NCI-H1436 treated with DMSO at 0.1 percent for 48 hours (cell line): ENCODE measurements at places on chromosomes 7 and 10.

DNA sequence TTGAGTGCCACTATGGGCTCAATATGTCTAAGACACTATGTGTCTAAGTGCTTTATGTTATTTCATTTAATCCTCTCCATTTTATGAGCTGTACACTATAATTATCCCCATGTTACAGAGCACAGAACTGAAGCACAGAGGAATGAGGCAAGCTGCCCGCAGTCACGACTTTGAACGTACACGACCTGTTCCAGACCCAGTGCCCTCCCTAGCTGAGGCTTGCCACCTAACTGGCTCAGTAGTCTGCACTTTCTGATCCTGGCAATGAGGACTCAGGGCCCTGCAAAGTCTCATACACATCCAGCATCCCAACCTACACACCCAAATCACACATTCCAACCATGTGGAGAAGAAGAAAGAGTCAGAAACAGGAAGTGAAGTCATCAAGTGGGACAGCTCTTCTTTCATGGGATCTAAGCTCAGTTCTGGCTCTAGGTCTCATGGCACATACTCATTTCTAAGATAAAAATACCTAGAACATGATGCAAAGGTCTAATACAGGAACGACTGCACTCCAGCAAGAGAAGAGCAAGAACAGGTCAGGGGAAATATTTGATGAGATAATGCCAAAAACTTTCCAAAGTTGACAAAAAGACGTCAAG is 42.4 kb upstream of the DDC start:
- no peak for DNase-seq

DNA sequence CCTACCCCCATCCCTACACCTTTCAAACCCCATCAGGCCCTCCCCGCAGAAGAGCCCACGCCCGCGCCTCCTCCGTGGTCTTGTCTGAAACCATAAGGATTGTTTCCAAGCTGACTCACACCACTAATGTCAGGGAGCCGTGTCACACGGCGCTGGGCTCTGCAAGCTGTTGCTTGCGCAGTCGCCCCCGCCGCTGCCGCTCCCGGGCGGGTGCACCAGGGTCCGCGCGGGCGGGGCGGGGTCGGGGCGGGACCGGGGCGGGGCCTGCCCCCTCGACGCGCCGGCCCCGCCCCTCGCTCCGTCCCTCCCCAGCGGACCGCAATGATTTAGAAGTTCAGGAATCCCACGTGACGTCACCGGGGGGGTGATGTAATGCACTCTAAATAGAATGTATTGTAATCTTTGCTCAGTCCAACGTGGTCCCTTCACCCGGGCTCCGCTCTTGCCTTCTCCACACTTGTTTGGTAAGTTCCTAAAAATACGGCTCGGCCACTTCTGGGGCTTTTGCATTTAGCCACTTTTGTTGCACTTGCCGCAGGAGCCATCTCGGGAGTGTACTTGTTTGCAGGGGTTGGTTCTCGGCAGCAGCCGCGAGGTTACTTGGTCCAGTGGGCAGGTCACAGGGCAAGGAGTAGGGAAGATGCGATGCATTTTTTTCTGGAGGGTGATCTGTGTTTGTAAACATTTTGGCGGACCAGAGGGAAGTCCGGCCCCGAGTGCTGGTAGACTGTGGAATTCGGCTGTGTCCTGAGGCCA is 3.2 kb upstream of the CREB5 start:
- peak; percentile 71 for DNase-seq

- DNase-seq, result no peak
Observed at GRCh38 chr10:76206797-76207352, 775.5 kb downstream of the LRMDA start.

DNA sequence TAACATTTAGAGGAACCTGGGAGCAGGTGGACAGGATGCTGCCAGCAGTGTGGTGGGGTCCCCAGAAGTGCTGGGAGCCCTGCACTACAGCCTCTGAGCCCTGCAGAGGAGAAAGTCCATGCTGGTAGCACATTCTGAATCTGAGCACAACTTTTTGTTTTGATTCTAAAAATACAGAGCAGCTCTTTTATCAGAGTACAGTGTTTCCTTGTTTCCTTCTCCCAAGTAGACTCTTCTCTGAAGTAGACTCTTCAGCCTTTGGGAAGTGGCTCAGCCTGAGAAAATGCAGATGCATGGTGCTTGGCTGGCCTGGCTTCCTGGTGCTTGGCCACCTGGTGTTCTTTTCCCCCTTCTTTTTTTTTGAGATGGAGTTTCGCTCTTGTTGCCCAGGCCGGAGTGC is 9.1 kb downstream of the ADCY1 start:
- no peak for DNase-seq

- no peak for DNase-seq
Observed at GRCh38 chr7:151410405-151411390, 860 bp upstream of the WDR86 start.

DNA sequence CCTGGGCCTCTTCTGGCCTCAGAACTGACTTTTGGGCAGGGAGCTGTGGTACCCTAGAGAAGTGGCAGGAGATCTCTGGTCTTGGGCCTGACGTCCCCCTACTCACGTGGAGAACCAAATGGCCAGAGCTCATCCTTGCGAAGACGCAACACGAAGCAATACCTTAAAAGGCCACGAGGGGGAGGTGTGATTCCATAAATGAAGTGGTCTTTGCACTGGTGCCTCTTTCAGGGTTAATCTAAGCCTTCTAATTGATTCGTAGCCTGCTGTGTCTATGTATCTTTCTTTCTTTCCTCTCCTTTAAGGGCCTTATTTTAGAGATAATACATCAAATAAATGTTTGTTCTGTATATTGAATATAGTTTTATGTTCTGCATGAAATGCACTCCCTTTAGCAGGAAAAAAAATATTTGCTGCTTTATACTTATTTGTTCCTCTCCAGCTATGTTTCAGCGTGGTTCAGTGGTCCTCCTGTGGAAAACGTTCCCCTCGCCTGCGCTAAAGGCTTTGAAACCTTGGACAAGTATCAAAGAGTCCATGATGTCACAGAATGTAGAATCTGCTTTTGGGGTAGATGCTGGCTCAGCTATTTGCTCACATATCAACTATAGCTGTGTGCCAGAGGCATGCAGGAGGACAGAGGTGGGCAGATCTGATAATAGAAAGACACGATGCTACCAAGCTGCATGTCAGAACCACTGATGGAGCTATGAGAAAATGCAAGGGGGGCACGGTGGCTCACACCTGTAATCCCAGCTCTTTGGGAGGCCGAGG is 41.0 kb downstream of the STRA8 start:
- no peak for DNase-seq

DNA sequence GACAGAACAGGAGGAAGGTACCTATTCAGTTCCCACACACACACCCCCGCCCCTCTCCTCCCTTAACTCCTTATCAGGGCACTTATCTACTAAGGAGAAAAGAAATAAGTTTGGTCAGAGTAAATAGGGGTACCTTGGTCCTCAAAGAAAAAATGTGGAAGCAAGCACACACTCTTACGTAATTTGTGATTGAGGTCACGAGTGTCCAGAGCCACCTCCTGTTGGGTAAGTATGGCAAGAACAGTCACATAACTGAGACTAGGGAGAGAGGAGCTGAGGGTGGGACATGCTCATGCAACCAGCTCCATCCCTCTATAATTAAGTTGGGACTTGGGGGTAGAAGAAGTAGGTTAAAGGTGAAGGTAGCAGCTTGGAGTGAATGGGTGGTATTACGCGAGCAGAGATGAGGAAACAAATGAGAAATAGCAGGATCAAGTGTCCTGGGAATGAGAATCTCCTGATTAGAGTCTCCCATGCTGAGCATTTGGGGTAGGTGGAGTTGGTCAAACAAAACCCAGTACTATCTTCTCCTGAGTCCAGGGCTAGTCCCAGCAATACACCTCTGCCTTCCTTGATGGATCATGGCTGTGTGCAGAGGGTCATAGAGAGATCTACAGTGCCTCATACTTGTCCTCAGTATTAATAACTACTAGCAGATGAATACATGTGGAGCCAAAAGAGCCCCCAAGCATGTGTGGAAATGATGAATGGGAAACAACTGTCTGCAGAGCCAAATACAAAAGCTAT is 77.1 kb downstream of the GSAP start:
- DNase-seq, result no peak

DNA sequence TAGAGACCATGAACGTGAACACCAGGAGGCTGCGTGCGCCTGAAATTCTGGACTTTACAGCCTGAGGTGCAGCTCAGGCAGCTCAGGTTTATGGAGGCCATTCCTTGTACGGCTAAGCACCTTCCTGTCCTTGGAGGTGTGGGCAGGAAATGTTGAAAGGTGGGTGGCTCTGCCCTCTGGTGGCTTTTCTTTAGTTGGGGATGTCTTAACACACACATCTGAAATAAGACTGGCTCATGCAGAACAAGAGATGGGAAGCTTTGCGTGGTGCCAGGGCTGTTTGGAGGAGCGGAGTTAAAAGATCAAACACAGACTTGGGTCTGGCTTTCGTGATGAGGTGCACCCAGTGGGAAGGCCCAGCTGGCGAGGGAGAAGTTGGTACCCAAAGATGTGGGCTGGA is 64.1 kb downstream of the DOCK1 start:
- no peak for DNase-seq

- no peak for DNase-seq
Observed at GRCh38 chr10:47381427-47382379, 2.4 kb downstream of the ZNF488 start.

DNA sequence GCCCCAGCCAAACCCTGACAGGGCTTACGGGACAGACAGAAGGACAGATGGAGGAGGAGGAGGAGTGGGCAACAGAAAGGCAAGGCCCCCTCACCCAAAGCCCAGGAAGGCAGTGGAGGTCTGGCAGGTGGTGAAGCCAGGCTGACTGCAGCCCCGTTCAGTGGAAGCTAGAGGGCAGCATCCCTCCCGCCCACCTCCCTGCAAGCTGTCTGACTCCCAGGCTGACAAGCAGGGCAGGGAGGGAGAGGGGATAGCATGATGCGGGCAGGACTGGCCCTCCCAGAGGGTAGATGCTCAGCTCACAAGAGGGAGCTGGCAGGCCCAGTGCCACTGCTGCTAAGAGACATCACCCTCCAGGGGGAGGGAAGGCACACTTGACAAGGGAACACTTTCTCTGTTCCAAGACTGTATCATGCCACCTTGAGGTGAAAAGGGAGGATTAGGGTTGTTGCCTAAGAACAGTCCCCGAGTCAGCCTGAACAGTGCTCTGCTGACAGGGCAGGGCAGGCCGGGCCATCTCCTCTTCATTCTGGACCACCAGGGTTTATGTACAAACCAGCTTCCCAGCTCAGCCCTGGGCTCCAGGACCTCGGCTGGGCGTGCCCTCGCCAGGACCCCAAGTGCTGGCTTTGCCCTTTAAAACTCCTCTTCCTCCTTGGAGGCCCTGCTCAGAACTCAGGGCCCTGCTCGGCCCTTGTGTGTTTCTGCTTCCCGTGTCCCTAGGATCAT is 61.8 kb downstream of the RASGEF1A start:
- DNase-seq, result no peak

DNA sequence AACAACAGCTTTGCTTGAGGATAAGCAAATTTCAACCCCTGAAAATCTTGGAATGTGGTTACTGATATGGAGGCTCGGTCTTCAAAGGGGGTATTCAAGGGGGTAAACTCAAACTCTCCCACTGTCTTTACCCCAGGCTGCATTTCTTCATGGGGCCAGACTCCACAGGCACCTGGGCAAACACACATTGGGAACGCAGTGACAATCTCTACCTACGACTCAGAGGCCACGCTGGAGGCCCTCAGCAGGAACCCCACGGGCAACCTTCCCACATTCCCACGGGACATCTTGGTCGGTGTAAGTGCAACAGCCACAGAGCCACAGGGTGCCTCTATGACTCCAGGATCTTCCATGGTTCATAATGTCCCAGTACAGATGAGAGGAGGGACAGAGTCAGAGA is 2.2 kb upstream of the INSIG1 start:
- no peak for DNase-seq

DNA sequence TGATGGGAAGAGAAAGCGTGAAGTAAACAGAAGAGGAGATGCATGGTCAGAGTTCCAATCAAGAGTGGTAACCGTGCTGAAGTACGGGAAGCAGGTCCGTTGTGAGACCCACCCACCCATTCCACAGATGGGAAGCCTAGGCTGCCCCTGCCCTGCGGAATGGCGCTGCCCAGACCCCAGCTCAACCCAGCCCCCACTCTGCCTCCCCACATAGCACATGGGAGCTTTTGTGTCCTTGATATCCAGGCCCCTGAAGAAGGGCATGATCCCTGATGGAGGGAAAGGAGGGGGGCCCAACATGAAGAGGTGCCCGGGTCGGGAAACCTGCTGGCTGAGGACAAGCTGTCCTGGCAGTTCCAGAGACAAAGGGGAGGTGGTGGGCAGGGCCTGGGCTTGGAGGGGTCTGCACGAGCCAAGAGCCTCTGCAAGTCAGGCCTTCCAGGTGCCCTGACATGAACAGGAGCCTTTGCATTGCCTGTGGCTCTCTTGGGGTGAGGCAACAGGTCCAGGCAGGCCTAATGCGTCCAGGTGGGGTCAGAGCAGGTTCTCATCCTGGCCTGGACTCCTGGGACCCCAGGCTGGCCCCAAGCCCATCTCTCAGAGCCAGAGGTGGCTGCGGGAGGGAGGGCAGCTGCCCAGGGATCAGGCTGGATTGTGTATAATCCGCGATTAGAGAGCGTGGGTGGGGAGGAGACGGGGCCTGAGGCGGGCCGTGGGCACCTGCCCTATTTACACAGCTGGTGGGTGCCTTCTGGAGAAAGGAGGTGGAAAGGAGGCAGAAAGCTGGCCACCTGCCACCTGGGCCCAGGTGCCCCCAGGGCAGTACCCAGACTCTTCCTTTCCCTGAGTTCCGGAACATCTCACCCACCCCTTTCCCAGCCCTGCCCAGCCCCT is 23.5 kb downstream of the YKT6 start:
- no peak for DNase-seq

- DNase-seq, result no peak
Observed at GRCh38 chr10:79226391-79227245, 120.7 kb upstream of the PPIF start.

GRCh38 chr7:71486414-71486813 is 354.5 kb downstream of the GALNT17 start:
- no peak for DNase-seq

GRCh38 chr10:5581670-5582566 is 57.2 kb downstream of the CALML3 start:
- DNase-seq, result no peak

GRCh38 chr7:99631295-99632109 is 14.8 kb downstream of the ZSCAN25 start:
- DNase-seq, result no peak

DNA sequence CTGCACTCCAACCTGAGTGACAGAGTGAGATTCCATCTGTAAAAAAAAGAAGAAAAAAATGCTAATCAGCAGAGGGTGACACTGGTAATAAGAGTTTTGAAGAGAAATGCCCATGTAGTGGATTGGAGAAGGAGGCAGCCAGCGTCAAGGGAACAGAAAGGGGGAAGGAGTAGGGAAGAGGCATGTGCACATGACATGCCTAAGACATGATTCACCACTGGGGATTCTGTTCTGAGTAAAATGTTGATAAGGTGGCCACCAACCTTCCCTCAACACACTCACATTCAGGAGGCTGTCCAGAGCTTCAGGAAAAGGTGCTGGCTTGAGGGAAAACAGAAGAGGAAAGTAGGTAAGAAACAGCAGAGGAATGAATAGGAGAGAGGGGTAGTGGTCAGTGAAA is 39.9 kb downstream of the AKR1D1 start:
- DNase-seq, result no peak

- DNase-seq, result no peak
Observed at GRCh38 chr10:91907033-91907594, 2.2 kb downstream of the FGFBP3 start.
